ENCODE measurements at places on chromosomes 2 and 18.

GRCh38 chr2:23925702-23926289 lies 1.1 kb downstream of the ATAD2B start:
- peak; percentile 69 for DNase-seq

- no peak for DNase-seq
Measured at GRCh38 chr2:101792208-101792607, 94.7 kb downstream of the MAP4K4 start.

DNA sequence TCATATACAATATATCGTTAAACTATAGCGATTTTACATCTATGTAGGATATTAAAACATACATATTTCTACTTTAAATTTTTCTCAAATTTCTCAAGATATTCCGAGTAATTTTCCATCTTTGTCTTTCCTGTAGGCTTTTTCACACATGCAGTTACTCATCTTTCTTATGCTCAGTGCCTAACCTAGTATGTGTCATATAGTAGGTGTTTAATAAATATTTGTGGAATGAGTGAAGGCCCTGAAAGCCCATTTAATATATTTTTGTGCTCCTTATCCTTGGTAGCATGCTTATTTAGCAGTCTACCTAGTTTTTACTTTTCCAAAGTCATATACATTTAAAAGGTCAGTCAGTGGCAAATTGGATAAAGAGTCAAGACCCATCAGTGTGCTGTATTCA lies 67.3 kb downstream of the ITGB6 start:
- no peak for DNase-seq

GRCh38 chr2:217667512-217667911 lies 335.3 kb downstream of the TNS1 start:
- DNase-seq: no peak

- DNase-seq: no peak
Measured at GRCh38 chr2:237819231-237819630, 20.7 kb downstream of the RBM44 start.

- no peak for DNase-seq
Measured at GRCh38 chr2:74646201-74646600, 1.9 kb downstream of the M1AP start.

GRCh38 chr2:138931284-138932256 lies 151.4 kb upstream of the NXPH2 start:
- DNase-seq: no peak

GRCh38 chr2:183952741-183953140 lies 645.6 kb upstream of the ZNF804A start:
- DNase-seq: no peak

- DNase-seq: no peak
Measured at GRCh38 chr2:233944722-233945121, 27.5 kb downstream of the TRPM8 start.

DNA sequence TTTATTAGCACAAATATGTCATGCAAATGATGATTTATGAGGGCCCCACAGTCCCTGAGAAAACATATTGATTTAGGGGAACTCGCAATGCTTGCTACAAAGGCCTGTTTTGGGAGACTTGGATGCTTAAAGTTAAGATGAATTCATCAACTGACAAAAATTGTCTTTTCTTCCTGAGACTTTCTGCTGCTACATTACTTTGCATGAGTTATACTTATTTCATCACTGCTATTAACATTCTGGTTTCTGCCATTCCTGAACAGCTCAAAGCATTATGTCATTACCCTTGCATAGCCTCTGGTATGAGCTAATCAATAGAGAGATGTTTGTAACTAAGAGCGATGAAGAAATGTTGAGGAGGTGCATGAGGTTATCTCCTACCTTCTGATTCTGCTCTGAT lies 74.4 kb downstream of the SOX11 start:
- no peak for DNase-seq

DNA sequence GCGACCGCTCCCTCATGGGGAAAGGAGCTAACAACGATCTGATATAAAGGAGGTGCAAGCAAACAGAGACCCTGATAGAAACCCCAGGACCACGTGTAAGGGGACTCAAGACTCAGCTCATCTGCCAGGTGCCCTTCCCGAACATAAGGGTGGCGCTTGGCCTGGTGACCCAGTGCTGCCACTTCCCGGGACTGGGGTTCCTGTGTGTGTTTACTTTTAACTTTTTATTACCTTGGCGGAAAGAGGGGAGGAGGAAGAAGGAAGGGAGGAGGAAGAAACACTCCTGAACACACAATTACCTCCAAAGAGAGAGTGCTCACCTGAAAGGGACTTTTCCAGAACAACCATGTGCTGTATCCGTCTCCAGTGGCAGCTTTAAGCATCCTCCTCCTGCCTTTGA lies 56.5 kb upstream of the EDAR start:
- DNase-seq: no peak

DNA sequence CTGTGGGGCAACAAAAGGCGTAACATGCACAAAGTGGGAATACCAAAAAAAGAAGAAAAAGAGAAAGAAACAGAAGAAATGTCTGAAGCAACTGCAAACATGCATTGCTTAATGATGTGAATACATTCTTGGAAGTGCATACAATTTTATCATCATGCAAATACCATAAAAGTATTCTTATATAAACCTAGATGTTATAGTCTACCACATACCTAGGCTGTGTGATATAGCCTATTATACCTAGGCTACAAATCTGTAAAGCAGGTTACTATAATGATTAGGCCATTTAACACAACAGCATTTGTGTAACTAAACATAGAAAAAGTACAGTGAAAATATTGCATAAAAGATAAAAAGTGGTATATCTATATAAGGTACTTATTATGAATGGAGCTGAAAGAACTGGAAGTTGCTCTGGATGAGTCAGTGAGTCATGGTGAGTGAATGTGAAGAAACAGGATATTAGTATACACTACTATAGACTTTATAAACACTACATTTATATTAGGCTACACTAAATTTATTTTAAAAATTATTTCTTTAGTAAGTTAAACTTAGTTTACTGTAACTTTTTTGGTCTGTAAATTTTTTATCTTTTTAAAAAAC lies 319.4 kb upstream of the KCNH7 start:
- no peak for DNase-seq

- DNase-seq: no peak
Measured at GRCh38 chr2:65742977-65743376, 310.6 kb upstream of the SPRED2 start.

DNA sequence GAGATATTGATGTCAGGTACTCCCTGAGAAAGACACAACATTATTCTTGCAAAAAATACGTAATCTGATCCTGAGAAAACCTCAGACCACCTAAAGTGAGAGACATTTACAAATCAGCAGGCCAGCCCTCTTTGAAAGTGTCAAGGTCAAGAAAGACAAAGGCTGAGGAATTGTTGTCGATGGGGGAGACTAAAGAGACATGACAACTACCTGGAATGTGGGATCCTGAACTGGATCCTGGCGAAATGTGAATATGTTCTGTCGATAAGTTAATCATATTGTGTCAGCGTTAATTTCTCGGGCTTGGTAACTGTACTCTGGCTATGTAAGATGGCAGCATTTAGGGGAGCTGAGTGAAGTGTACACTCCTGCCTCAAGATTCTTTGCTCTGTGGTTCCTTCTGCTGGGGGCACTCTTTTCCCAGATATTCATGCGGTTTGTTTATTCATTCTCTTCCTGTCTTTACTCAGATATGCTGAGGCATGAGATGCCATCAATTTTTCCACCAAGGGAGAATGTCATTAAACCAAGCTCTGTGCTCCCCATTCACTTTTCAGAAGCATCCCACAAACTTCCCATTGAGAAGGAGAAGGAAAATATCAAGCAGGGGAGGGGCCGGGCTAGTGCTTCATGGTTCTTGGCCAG lies 154.9 kb downstream of the CAPN13 start:
- DNase-seq: no peak

DNA sequence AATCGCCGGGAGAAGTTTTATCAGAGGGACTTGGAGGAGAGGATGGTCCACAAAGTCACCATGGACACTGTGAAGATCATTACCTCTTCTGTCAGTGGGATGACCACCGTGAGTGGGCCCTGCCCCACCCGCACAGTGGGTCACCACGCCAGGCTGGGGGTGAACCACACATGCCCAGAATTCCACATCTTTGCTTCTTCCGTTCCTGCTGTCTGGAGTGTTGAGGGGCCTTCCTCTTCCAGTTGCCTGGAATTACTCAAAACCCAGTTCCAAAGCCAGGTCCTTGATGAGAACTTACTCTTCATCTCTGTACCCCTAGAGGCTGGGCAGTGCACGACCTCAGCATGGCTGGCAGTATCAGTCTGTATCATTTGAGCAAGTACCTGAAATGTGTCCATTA lies 22.1 kb downstream of the MROH2A start:
- no peak for DNase-seq

GRCh38 chr2:136767030-136767429 lies 1.7 kb downstream of the THSD7B start:
- no peak for DNase-seq

- DNase-seq: no peak
Measured at GRCh38 chr18:75309564-75309963, 99.0 kb downstream of the TSHZ1 start.

DNA sequence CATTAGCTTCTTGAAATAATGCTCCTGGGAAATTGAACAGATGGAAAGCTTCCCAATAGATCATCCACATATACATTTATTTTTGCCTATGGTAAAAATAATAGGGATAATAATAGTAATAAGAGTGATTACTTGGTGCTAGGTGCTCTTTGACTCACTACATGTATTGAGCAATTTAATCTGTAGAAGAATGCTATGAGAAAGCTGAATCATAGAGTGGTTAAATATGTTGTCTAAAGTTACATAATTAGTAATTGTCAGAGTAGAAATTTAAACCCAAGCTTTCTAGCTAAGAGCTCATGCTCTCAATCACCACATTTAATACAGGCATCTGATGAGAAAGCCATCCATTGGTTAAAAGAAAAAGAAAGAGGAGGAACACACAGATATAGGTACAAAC lies 590.5 kb upstream of the SLC8A1 start:
- no peak for DNase-seq

DNA sequence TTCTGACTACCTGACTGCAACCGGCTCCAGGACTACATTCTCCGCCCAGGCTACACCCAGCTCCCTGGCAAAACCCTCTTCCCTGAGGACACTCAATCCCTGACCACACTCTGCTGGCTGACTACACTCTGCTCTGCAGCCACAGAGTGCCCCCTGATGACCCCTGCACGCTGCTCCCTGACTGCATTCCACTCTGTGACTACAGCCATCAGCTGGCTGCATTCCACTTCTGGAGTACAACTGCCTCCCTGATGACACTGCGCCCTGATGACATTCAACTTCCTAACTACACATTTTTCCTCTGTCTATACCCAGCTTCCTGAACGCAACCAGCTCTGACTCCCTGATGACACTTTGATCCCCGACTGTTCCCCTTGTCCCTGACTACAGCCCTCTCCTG lies 71.3 kb upstream of the NRXN1 start:
- no peak for DNase-seq

DNA sequence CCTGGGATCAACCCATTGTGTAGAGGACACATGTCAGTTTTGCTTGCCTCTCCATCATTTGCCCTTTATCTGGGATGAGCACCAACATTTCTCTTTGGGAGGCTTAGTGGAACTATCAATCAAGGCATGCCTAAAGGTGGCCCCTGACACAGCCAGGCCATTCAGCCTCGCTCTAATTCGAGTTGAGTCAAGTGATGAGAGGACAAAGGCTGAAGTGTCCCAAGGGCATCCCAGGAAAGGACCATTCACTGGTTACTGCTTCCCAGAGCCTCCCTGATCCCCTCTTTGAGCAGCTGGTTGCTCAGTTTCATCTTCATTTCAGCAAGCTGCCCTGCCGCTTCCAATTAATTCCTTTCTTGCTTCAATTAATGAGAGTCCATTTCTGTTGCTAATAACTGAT lies 63.5 kb downstream of the DNER start:
- DNase-seq: no peak

All from CD4-positive, alpha-beta T cell treated with Interleukin-17A for 4 hours (primary cell).